Right cardiac atrium (tissue), 5 donors: ENCODE measurements at places on chromosomes 13 and 19. TPM values are rescaled to one million over a fixed set of nuclear protein-coding genes. Genes with fewer than 3 reads are reported as not detected.
A peak's percentile ranks its signal among the peaks of the same experiment; 100 is the strongest.

DNA sequence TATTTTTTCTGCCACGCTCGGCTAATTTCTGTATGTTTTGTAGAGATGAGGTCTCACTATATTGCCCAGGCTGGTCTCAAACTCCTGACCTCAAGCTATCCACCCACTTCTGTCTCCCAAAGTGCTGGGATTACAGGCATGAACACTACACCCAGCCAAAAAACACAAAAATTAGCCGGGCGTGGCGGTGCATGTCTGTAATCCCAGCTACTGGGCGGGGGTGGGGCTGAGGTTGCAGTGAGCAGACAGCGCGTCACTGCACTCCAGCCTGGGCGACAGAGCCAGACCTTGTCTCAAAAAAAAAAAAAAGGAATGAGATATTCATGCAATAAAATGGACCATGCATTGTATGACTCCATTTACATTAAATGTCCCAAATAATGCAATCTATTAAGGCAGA, 32.2 kb downstream of the VASP start:
- no peak for DNase-seq

- peak; percentile 83 for DNase-seq
Observed at GRCh38 chr19:43624933-43625332, 5.5 kb upstream of the ZNF428 start.

GRCh38 chr19:54506079-54506478, 3.4 kb downstream of the LAIR2 start:
- no peak for DNase-seq

GRCh38 chr13:77595166-77595810, 59.8 kb downstream of the SCEL start:
- no peak for DNase-seq

The ZNF473 gene
- total RNA-seq: 5.3 TPM

The TMEM255B gene
- total RNA-seq: 9.9 TPM

DNA sequence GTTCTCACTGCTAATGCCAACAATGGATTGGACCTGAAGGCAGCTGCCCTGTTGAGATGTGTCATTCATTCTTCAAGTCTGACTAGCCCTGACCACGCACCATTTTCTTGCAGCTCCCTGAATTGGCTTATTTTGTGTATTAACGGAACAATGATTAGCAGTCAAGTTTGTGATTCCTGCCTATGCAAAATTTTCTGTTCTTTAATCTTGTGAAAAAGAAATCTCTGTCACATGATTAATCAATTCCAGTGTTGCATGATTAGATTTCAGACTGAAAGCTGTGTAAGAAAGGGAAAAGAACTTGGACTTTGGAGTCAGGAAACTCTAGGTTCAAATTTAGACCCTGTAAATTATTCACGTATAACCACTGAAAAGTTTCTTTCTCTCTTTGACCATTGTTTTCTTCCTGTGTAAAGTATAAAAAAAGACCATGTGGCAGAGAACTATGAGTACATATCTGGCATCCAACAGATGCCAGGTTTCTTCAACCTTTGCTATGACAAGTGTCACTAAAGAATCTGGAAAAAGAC, 64.5 kb upstream of the SLC10A2 start:
- DNase-seq: no peak

The ZNF724 gene
- total RNA-seq: 0.89 TPM

The ZNF575 gene
- total RNA-seq: 2.4 TPM

GRCh38 chr19:17086120-17086519, 10.5 kb downstream of the MYO9B start:
- no peak for DNase-seq

GRCh38 chr13:102558029-102558428, 38.8 kb upstream of the TPP2 start:
- no peak for DNase-seq

DNA sequence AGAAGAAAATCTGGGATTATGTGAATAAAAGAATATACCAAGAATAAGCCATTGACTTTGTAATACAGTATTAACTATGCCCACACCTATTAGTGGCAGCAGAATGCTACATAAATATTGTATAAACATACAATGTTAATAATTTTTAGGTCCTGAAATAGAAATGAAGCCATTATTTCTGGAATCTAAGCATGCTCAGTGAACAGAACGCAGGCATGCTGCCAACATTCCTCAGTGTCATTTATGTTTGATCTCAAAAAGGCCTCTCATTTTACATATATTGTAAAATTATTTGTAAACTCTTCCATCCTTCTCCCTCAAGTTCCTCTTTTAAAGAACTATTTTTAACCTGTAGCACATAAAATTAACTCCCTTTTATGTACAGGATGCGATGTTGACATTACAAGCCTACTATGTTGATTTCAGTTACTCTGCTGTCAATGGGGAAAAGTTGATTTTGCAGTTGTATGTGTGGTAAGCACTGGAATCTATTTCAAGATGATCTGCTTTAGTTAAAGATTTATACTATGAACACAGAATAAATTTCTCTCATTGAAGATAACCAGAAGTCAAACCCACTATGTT, 118.8 kb downstream of the VWA8 start:
- no peak for DNase-seq

DNA sequence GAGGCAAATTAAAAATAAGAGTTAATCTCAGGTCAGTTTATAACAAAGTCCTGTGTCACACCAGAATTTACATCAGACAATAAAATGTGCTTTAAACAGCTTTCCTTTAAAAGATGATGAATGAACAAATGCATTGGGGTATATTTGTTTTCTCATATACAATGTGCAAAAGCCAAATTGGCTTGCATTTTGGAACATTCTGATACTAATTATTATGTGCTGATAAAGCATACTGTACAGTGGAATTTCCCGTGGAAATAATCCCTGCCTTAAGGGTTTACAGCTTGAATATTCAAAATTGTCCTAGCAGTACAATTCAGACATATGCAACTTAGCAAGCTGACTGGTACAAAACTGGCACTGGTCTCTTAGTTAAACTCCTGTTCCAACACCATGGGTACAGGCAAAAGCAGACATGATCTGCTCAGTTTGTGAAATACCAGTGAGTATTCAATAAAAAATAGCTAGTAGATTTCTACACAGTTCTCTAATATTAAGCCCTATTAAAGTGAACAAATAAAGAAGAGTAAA, 373.4 kb downstream of the SLITRK1 start:
- DNase-seq: no peak

DNA sequence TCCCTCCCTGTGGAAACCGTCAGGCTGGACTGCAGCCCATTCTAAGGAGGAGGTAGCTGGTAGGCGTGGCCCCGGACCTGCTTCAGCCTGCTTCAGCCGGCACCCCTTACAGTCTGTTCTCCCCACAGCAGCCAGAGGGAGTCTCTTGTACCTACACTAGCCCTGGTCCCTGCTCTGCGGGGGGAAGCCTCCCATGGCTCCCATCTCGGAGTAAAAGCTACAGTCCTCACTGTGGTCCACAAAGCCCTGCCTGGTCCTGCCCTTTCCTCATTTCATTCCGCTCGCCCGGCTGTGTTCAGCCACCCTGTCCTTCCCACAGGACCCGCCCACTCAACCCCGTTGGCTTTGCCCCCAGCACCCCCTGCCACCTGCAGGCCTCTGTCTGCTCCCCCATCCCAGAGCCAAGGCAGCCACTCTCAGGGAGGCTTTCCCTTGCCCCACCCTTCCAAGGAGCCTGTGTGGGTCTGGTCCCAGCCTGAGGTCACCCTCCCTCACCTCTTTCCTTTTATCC, 1.3 kb downstream of the PGLYRP1 start:
- DNase-seq: no peak

The LPAR2 gene
- 3.0 TPM for total RNA-seq

The THSD8 gene
- 3.2 TPM for total RNA-seq

DNA sequence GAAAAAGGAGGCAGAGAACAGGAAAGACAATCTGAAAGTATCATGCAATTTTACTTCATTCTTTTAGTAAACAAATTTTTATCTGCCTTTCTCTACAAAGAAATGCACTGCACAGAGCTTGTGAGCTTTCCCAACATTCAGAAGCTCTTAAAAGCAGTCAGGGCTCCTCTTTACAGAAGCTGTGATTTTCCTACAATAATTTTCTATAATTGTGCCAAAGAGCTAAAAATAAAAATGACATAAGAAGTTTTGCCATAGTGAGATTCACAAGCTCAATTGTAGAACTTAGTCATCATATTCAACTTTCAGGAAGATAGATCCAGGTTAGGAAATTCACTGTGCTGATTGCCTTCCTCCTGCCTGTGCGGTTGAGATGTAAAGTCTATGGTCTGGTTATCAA, 341.4 kb downstream of the PCDH9 start:
- no peak for DNase-seq

DNA sequence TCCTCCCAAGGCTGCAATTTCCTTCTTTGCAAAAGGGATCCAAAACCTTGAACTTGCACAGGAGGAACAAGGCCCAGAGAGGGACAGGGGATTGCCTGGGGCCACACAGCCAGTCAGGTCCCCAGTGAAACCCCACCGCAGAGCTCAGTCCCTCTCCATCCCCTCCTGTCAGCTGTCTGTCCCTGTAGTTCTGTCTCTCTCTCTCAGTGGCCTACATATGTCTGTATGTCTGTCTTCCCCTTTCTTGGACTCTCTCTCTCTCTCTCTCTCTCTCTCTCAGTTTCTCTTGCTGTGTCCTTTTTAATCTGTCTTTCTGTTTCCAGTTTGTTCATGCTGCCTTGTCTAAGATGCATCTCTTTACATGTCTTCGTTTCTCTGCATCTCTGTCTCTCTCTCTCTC, 11.5 kb downstream of the CEACAM19 start:
- DNase-seq: no peak
